ENCODE measurements at places on chromosomes 1 and 21.

GRCh38 chr1:192512426-192513162 lies 63.0 kb upstream of the RGS1 start:
- H3K27ac ChIP-seq = peak overlapping the region; percentile 49
- H3K4me3 ChIP-seq = no peak overlapping the region
- no peak for DNase-seq
- H3K4me1 ChIP-seq = peaks cover 11% of the 10 kb centered on the region

GRCh38 chr1:48741380-48741779 lies 35.3 kb downstream of the BEND5 start:
- H3K27ac ChIP-seq = peak overlapping the region; percentile 64
- DNase-seq = no peak
- peaks cover 5% of the 10 kb centered on the region for H3K4me1 ChIP-seq

- H3K4me3 ChIP-seq = no peak overlapping the region
- H3K27me3 ChIP-seq = no peaks in the 10 kb centered on the region
- no peaks in the 10 kb centered on the region for H3K36me3 ChIP-seq
- H3K4me1 ChIP-seq = no peaks in the 10 kb centered on the region
- no peak for DNase-seq
Measured at GRCh38 chr1:63119575-63120155, 202.7 kb upstream of the FOXD3 start.

- H3K36me3 ChIP-seq = peaks cover 69% of the 10 kb centered on the region
- H3K27ac ChIP-seq = peak overlapping the region; percentile 76
- no peaks in the 10 kb centered on the region for H3K27me3 ChIP-seq
- H3K4me1 ChIP-seq = peaks cover 19% of the 10 kb centered on the region
- no peak for DNase-seq
Measured at GRCh38 chr1:21254335-21254951, 35.8 kb downstream of the ECE1 start.

- H3K4me1 ChIP-seq = no peaks in the 10 kb centered on the region
- no peak overlapping the region for H3K27ac ChIP-seq
Measured at GRCh38 chr1:20142001-20142710, 3.0 kb downstream of the PLA2G2F start.

DNA sequence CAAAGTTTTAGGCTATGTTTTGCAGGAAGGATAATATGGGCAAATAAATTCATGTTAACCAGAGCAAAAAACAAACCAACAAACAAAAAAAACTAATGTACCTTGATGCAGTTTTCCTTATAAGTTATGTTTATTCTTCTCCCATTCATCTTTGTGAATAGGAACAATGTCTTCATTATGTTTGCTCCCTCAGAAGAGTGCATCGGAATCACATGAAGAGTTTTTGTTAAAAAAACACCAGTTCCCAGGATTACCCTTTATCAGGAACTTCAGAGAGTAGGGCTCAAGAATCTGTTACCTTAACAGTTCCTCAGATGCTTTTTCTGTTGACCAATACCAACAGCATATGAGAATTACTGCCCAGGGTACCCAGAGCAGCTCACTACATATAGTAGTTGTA lies 14.6 kb upstream of the PRRC2C start:
- no peak overlapping the region for H3K4me3 ChIP-seq
- no peaks in the 10 kb centered on the region for H3K36me3 ChIP-seq
- H3K27ac ChIP-seq = no peak overlapping the region
- no peaks in the 10 kb centered on the region for H3K4me1 ChIP-seq
- no peaks in the 10 kb centered on the region for H3K27me3 ChIP-seq

DNA sequence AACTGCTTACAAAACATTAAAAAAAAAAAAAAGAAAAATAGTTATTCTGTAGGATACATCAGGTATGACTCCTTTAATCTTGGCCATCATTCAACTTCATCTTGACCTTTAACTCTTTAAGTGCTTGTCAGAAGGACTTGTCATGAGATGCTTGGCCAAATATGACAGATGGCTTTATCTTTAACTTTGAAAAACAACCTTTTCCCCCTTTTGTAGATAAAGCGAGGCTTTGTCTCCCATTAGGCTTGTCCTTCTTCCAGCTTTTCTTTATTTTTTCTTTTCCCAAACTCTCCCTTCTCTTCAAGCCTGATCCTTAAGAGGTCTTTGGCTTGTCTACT lies 2.3 kb downstream of the SRSF10 start:
- peak overlapping the region; percentile 91 for H3K4me3 ChIP-seq
- peaks cover 14% of the 10 kb centered on the region for H3K36me3 ChIP-seq
- DNase-seq = no peak
- peak overlapping the region; percentile 35 for H3K27ac ChIP-seq

DNA sequence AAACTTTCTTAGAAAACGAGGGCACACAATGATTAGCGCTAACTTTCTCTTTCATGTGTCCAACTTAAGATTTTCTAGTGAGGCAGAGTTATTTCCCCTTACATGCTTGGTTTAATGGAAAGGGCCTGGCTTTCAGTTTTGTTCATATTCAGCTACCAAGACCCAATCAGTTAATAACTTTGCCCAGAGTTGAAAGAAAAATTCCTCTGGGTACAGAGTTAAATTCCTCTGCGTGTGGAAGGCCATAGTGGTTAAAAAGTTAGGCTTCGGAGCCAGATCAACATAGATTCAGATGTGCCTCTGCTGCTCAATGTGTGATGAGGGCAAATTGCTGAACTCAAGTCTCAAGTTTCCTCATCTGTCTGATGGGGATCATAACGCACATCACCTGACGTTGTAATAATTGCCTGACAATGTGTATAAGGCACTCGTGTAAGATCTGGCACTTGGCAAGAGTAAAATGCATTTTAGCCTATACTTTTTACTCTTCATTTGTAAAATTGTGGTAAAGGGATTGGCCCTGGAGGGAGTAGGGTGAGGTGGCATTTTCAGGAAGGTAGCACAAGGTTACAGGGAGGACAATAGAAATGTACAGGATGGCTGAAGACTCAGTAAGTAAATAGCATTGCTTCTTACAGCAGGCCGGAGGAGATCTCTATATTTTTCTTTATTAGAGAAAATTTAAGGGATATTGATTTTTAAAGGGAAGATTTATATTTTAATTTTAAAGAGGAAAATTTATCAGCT lies 103.4 kb downstream of the ROR1 start:
- H3K27me3 ChIP-seq = no peaks in the 10 kb centered on the region
- H3K4me1 ChIP-seq = peaks cover 12% of the 10 kb centered on the region
- no peaks in the 10 kb centered on the region for H3K36me3 ChIP-seq
- peak overlapping the region; percentile 16 for H3K27ac ChIP-seq

GRCh38 chr1:68101829-68102228 lies 51.4 kb upstream of the DIRAS3 start:
- no peaks in the 10 kb centered on the region for H3K36me3 ChIP-seq
- no peaks in the 10 kb centered on the region for H3K27me3 ChIP-seq
- H3K27ac ChIP-seq = no peak overlapping the region

- H3K27ac ChIP-seq = no peak overlapping the region
- DNase-seq = no peak
- H3K4me3 ChIP-seq = no peak overlapping the region
- no peaks in the 10 kb centered on the region for H3K4me1 ChIP-seq
- H3K27me3 ChIP-seq = no peaks in the 10 kb centered on the region
Measured at GRCh38 chr1:247357052-247357780, 25.5 kb upstream of the ZNF496 start.

- no peak for DNase-seq
- H3K4me1 ChIP-seq = no peaks in the 10 kb centered on the region
- H3K36me3 ChIP-seq = no peaks in the 10 kb centered on the region
- H3K27ac ChIP-seq = no peak overlapping the region
- H3K4me3 ChIP-seq = no peak overlapping the region
Measured at GRCh38 chr1:245074898-245075297, 79.9 kb upstream of the KIF26B start.

- H3K27me3 ChIP-seq = no peaks in the 10 kb centered on the region
- H3K27ac ChIP-seq = no peak overlapping the region
- DNase-seq = no peak
- no peaks in the 10 kb centered on the region for H3K4me1 ChIP-seq
Measured at GRCh38 chr1:193426061-193426460, 239.6 kb upstream of the B3GALT2 start.

DNA sequence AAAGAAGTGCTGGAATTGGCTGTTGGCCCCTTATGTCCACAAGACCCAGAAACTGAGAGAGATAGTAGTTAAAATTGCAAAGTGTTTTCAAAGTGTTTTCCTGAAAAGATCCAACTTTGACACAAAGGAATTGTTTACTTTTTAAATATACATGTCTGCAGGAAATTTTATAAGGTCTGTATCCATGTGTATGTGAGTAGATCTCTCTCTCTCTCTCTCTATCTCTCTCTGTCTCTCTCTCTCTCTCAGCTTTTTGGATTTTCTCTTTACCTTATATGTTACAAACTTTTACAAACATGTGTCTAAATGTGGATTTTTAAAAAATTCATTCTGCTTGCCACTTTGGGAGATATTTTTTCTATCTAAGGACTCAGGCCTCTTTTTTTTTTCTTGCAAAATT lies 358.6 kb downstream of the SIPA1L2 start:
- no peaks in the 10 kb centered on the region for H3K36me3 ChIP-seq
- H3K4me3 ChIP-seq = no peak overlapping the region
- H3K27me3 ChIP-seq = no peaks in the 10 kb centered on the region

DNA sequence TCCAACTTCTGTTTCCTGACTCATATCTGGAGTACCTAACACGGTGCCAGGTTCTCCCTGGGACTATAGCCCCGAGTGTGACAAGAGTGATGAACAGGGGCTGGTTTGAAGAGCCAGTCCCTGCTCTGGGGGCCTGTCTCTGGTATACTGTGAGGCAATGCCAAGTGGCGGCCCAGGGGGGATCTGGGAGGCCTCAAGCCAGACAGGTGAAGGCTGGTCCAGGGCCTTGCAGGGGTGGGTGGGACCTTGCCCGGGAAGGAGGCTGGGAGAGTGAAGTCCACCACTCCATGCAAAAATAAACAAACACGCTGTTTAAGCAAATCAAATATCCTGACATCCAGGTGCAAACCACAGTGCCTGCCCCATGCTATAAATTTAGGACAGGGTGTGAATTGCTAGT lies 6.8 kb upstream of the PLXNA2 start:
- peaks cover 27% of the 10 kb centered on the region for H3K4me1 ChIP-seq
- DNase-seq = no peak

DNA sequence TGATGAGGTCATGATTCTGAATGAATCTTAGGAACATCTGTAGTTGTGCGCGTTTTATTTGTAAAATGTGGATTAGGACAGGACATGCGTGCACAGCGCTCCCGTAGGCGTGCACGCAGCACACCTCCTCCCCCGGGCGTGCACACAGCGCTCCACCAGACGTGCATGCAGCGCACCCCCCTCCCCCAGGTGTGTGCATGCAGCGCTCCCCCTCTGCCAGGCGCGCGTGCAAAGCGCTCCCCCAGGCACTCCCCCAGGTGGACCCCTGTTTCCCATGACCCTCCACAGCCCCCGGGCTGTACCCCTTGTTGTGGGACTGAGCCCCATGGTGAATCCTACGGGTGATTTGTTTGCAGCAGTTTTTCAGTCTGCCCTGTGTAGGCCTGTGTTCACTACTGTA lies 61.6 kb downstream of the S100B start:
- peaks cover 81% of the 10 kb centered on the region for H3K36me3 ChIP-seq
- H3K4me3 ChIP-seq = no peak overlapping the region

DNA sequence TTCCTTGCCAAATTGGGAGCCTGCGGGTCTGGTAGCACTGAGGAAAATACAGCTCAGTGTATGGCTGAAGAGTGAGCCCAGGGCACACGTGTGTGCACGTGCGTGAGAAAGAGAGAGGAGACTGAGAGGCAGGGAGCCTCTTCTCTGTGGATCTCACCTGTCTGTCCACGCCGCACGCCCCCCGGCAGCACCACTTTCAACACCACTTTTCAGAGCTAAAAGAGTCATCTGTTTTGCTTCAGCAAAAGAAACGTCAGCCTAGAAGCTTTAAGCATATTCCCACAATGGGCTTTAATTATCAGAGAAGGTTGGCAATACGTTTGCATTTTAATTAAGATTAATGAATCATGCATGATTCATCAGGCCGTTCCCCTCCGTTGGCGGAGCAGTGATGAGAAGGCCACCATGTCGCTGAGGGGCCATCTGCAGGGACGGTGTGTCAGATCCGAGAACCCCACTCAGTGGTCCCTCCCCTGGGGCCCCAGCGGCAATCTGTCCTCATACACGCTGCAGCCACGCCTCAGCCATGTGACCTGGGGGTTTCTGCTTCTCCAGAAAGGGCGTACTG lies 56.8 kb downstream of the SIK1 start:
- H3K27ac ChIP-seq = no peak overlapping the region
- H3K4me1 ChIP-seq = no peaks in the 10 kb centered on the region
- no peak overlapping the region for H3K4me3 ChIP-seq
- no peaks in the 10 kb centered on the region for H3K36me3 ChIP-seq
- DNase-seq = no peak

GRCh38 chr1:106998431-106999002 lies 58.0 kb upstream of the PRMT6 start:
- H3K4me3 ChIP-seq = no peak overlapping the region
- no peaks in the 10 kb centered on the region for H3K27me3 ChIP-seq
- no peaks in the 10 kb centered on the region for H3K4me1 ChIP-seq
- H3K27ac ChIP-seq = no peak overlapping the region
- no peak for DNase-seq

DNA sequence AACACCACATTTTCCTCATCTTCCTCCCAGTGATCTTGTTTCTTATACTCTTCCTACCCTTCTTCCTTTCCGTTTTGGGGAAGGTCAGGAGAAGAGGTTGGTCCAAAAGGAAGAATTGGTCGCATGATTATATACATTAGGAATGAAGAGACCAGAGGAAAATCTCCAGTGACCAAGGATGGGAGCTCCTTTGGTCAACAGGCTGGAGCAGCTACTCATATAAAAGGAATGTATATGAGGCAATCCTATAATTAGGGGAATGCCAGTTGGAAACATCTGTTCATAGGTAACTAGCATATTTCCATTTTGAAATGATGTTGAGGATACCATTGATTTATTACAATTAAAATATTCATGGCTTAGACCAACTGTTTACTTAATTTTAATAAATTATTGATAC lies 114.5 kb downstream of the LRRC40 start:
- H3K4me1 ChIP-seq = no peaks in the 10 kb centered on the region
- no peaks in the 10 kb centered on the region for H3K27me3 ChIP-seq
- DNase-seq = no peak
- no peak overlapping the region for H3K27ac ChIP-seq
- no peak overlapping the region for H3K4me3 ChIP-seq

- no peak overlapping the region for H3K4me3 ChIP-seq
- no peaks in the 10 kb centered on the region for H3K27me3 ChIP-seq
- no peak overlapping the region for H3K27ac ChIP-seq
- no peaks in the 10 kb centered on the region for H3K36me3 ChIP-seq
- no peak for DNase-seq
- no peaks in the 10 kb centered on the region for H3K4me1 ChIP-seq
Measured at GRCh38 chr1:173424143-173424542, 53.0 kb upstream of the PRDX6 start.

DNA sequence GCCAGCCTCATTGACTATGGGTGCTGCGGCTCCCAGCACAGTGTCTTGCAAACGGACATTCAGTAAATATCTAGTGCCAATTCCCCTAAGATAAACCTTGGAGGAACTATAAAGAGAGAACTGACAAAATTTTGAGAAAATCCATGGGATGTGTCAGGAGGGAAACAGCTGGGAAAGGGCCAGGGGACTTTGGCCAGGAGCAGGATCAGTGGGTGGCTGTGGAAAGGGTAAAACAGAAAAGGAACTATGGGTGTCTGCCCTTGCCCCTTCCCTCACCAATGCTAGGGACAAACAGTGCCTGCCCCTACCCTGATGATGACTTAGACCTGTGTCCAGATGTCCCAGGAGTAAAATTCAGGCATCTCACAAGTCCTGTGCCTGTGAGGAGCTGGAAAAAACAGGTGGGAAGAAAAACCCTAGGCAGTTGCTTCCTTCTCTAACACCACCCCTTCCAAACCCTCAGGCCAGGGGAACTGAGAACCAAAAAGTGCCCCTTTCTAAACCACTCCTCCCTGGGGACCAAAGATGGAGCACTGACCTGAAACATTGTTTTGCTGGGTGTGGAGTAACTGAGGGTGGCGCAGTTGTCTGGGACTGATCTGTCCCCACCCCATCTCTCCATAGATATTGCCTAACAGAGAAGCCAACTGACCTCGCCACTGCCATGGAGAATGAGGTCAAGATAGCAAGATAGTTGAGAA lies 22.1 kb upstream of the IFNAR2 start:
- H3K27ac ChIP-seq = no peak overlapping the region
- no peaks in the 10 kb centered on the region for H3K27me3 ChIP-seq
